ENCODE measurements at places on chromosomes 1 and 21.
A peak's percentile ranks its signal among the peaks of the same experiment; 100 is the strongest.

DNA sequence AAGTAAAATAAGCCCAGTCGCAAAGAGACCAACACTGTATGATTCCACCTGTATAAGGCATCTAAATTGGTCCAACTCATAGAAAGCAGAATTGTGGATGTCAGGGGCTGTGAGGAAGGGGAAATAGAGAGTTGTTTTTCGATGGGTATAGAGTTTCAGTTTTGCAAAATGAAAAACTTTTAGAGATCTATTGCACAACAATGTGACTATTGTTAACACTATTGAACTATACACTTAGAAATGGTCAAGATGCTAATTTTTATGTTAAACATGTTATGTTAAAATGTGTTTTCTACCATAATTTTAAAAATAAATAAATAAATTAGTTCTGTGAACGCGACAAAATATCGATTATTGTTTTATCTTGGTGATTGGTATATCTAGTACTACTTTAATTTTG is 192.4 kb downstream of the PTGER3 start:
- no peak for DNase-seq

DNA sequence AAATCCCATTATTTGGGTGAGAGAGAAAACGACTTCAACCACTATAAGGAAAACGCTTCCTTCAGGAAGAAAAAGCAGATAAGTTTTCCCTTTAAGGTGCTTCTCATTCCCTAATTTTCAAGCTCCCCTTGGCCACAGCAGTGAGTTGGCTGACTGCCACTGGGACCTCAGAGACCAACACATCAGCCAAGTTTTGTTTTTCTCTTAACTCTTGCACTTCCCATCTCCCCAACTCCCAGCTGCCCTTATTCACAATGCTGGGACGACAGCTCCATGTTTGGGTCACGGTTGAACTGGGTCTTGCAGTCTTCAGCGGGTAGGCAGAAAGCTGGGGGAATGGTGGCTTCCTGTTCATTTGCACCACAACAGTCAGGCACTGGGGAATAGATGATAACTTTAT is 18.9 kb downstream of the SGIP1 start:
- no peak for DNase-seq

DNA sequence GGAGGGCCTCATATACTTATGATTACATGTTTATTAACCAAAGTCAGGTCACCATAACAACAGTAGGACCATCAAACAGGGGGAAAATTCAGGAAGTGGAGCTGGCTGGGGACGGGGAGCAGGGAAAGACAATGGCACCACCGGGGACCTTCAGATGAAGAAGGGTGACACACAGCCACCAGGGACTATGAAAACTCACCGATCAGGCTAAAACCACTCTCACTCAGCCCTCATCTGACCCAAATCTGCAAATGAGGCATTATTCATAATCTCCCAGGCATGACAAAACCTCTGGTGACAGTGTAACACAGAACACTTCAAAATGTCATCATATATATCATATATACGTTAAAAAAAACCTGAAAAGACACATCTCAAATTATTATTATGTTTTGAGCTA is 11.2 kb downstream of the MKNK1 start:
- DNase-seq: no peak

DNA sequence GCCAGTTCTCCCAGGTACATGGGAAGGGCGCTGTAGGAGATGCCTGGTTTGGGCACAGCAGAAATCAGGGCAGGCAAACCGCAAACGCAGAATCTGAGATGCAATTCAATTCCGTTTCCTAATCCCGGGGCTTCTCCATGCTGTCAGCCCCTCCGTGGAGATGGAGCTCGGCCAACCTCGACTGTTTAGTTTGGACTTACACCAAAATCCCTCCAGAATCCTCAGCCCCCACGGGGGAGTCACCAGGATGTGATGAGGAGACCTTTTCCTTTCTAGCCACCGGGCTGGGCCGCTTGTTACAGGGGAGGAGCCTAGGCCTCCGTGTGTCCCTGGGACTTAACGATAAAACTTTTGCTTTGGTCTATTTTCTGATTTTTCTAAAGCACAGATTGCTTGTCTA is 7.9 kb downstream of the SLC2A7 start:
- no peak for DNase-seq

- DNase-seq: no peak
Measured at GRCh38 chr1:19495799-19496526, 10.6 kb upstream of the CAPZB start.

DNA sequence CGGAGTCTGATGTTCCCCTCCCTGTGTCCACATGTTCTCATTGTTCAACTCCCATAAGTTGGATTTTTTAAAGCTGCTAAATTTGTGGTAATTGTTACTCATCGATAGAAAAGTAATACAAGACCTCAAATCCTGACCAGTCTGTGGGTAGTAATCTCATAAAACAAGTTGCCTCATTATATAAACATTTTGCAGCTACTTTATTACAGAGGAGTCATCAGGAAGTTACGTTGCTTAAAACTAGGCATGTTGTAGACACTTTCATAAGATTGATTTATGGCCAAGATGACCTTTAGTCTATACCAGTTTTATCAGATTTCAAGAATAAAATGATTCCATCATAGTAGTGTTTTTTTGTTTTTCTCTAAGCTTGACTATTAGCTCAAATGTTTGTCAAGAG is 208.8 kb downstream of the GIPC2 start:
- peak; percentile 45 for DNase-seq

DNA sequence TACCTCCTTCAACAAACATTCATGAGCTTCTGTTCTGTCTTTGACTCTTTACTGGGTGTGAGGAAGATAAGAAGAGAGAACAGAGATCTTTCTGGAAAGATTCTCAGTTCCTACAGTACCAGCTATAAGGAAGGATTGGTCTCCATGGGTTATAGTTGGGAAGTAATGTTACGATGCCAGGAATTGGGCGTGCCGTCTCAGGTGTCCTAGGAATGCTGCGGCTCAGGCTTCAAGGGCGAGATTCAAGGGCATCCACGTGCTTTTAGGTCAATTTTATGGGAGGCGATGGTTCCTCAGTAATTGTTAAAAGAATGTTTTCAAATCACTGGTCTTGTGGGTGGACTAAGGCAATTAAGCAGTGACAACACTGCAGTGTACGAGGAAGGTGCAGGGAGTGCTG is 27.3 kb downstream of the COG2 start:
- no peak for DNase-seq

GRCh38 chr1:42777852-42778251 is 6.9 kb upstream of the TMEM269 start:
- no peak for DNase-seq

GRCh38 chr21:35469498-35469897 is 420.4 kb upstream of the RUNX1 start:
- no peak for DNase-seq

DNA sequence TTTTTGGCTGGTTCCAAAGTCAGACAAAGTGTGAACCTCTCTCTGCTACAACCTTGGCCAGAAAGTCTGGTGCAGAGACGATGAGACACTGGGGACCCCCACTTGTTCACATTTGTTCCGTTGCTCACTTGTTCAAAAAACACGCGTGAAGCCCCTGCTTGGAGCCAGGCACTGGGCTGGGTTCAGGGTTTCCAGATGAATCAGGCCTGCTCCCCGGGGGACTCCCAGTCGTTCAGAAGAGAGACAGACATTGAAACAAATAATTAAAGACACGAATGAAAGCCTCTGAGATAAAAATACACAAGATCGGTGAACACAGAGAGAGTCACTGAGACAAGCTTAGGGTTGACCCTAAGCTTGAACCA is 101.5 kb upstream of the RUNX3 start:
- no peak for DNase-seq
